Right kidney (tissue), 9 donors: ENCODE measurements at places on chromosomes 2 and 18.

GRCh38 chr2:24125956-24126355, 2.7 kb downstream of the FAM228B start:
- DNase-seq: no peak

DNA sequence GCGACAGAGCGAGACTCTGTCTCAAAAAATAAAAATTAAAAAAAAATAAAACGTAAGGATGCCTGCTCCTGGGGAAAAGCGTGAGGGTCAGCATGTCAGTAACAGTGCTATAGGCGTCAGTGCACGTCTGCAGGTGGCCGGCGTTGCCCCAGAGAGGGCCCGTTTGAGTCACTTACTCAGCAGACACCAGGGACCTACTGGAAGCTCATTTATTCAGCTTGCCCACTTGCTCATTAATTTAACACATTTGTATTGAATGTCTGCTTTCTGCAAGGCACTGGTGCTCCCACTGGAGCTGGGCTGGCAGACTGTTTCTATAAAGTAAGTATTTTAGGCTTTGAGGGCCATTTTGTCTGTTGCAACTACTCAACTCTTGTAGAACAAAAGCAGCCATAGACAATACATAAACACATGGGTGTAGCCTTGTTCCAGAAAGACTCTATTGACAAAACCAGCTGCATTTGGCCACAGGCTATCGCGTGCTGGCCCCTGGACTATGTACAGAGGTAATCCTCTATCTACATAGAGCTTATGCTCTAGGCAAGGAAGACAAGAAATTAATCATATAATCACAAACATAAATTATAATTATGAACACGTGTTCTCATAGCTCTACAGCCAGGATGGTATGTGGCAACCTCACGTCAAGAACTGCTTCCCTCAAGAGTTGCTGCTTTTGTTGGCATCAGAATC, 73.2 kb downstream of the KLHL29 start:
- no peak for DNase-seq

GRCh38 chr18:43916984-43917383, 639.7 kb upstream of the SYT4 start:
- no peak for DNase-seq

GRCh38 chr2:192030856-192031255, 163.9 kb downstream of the TMEFF2 start:
- DNase-seq: no peak

DNA sequence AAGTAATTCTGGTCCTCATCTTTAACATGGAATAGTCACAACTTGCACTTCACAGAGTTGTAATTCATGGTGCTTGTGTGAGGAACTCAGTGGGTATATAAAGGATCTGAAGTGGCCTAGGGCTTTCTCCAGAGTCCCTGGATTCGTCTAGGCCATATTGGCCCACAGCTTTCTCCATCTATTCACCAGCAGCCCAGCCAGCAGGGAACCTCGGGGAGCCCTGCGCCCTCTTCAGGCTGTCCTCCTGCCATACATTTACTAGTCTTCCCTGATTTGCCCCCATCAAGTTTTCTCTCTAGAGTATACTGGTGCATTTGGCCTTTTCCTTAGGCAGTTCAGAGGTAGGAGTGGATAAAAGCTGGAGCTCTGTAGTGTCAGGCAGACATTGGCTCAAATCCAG, 278.3 kb downstream of the MYCN start:
- DNase-seq: no peak

DNA sequence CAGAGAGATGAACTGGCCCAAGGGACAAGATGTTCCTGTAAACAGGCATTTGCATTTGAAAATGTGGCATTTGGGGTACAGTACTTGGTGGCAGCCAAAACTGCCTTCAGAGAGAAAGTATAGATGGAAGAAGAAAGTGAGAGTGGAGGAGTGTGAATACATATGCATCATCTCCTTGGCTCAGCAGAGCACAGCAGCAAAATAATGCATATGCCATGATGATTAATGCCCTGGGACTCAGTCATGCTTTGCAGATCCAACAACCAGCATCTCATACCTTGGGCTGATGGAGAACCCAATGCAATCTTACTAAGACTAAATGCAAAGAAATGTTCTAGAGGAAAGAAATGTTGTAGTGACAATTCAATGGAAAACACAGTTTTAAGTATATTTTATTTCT, 29.7 kb upstream of the CYTIP start:
- DNase-seq: no peak

- no peak for DNase-seq
Observed at GRCh38 chr2:188845692-188846091, 128.5 kb upstream of the COL3A1 start.

DNA sequence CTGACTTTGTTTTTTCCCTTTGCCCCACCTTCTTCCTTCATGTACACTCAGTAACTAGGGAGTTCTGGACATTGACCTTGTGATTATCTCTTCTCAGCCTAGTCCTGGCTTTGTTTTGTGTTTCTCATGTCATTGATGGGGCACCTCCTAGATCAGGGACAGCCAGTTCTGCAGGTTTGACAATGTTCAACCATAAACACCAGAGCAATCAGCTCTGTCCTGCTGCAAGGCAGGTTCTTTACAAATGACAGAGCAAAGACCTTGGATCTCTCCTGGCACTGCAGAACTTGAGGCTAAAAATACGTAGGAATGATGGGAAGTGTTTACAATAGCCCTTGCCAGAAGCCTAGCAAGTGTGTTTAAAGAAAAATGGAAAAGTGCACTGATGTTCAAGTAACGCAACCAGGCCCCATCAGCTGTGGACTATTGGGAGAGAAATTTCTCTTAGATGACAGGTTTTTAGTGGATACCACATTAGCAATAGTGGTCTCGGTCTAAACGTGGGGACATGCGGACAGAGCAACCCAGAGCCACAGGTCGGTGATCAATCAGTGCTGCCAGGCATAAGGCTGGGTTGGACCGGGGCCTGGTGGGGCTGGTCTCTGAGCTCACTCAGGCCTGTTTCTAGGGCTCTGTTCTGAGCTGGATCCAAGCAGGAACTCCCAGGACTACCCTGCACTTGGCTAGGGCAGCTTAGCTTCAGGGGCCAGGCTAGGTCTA, 76.8 kb downstream of the SOWAHC start:
- DNase-seq: peak; percentile 28
